ENCODE measurements at places on chromosomes 2 and 18. TPM values are rescaled to one million over a fixed set of nuclear protein-coding genes. Genes with fewer than 3 reads are reported as not detected.

The MAL gene
- total RNA-seq: not detected

The YES1 gene
- total RNA-seq: 54.3 TPM

The GPR39 gene
- total RNA-seq: 1.3 TPM

The COL4A3 gene
- 0.67 TPM for total RNA-seq

The FSHR gene
- not detected for total RNA-seq

The SMAD2 gene
- 130 TPM for total RNA-seq

The RNF125 gene
- total RNA-seq: 15.8 TPM

The MEP1B gene
- 0.42 TPM for total RNA-seq

The ASB18 gene
- total RNA-seq: not detected

The MZT2B gene
- total RNA-seq: 132 TPM

The PLGLB1 gene
- not detected for total RNA-seq

The IGFBP2 gene
- 59.9 TPM for total RNA-seq

The COX7A2L gene
- 78.5 TPM for total RNA-seq

The SCYGR4 gene
- total RNA-seq: not detected

The BARD1 gene
- 6.5 TPM for total RNA-seq

The REG3A gene
- 3.3 TPM for total RNA-seq

The ABCG5 gene
- total RNA-seq: not detected

The WDPCP gene
- total RNA-seq: 16.9 TPM

- peak; percentile 57 for DNase-seq
Observed at GRCh38 chr2:234789556-234790325, 162.1 kb upstream of the SH3BP4 start.

- no peak for DNase-seq
Observed at GRCh38 chr2:55838653-55839052, 84.9 kb downstream of the EFEMP1 start.

DNA sequence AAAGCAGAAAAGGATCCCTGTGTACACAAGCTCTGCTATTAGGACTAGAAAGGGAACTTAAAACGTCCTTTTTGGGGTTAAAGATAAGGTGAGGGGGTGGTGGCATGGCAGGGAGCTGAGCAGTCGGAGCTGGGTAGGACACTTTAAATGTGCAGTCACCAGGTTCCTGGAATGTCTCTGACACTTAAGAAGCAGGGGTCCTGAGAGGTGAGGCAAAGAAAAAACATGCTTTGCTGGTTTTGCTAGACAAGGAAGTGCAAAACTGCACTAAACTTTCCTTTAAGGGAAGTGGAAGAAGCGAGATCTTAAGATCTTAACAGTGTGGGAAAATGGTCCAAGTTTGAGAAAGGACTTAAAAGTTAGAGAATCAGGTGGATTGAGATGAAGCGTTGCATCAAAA is 99.5 kb upstream of the MAP3K20 start:
- DNase-seq: no peak

GRCh38 chr2:68417926-68418325 is 49.2 kb downstream of the FBXO48 start:
- DNase-seq: no peak

DNA sequence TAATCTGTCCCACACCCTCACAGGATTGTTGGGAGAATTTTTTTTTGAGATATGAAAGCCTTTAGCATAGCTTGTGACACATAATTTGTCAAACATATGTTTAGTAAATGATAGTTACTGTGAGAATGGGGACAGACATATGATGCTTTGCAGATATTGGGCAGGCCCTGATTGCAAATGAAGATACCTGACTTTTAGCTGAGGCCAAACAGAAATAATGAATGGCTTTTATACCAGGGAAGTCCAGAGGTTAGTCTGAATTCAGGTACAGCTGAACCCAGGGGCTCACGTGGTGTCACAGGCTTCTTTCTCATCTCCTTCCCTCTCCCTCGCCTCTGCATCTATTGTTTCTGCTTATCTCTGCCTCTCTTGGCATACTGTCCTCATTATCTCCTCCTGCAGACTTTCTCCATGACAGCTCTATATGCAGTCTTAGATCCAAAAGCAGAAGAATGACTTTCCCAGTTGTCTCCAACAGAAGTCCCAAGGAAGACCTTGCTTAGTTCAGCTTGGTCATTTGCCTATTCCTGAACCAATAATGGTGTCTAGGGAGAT is 4.9 kb upstream of the WNT10A start:
- no peak for DNase-seq

DNA sequence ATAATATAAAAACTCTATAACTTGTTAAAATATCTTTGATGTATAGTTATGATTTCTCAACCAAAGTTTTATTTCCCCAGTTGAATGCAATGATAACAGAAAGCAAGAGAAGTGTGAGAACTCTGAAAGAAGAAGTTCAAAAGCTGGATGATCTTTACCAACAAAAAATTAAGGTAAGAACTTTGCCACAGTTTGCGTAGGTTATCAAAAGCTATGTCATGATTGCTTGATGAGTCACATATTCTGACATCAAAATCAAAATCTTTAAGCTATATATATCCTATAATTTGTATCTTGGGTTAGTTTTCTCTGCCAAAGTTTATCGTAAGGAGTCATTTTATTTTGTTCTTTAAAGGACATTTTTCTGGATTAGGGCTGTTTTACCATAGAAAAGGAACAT is 35.0 kb downstream of the NDC80 start:
- no peak for DNase-seq

DNA sequence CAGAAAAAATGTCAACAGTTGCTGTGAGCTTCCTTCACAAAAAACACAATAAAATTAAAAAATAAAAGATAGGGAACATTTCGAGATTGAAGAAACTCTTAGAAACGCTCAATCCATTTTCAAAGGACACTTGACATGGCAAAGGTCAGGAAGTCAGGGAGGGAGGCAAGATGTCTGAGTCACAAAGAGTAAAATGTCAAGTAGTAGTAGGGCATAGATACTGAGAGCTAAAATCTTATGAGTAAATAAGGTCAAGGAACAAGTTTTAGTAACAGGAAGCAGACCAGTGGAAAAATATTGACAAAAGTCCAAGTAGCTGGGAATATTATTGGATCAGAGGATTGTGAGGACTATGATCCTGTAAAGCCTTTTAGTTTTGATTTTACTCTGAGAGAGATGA is 495.6 kb downstream of the TMX3 start:
- DNase-seq: no peak

DNA sequence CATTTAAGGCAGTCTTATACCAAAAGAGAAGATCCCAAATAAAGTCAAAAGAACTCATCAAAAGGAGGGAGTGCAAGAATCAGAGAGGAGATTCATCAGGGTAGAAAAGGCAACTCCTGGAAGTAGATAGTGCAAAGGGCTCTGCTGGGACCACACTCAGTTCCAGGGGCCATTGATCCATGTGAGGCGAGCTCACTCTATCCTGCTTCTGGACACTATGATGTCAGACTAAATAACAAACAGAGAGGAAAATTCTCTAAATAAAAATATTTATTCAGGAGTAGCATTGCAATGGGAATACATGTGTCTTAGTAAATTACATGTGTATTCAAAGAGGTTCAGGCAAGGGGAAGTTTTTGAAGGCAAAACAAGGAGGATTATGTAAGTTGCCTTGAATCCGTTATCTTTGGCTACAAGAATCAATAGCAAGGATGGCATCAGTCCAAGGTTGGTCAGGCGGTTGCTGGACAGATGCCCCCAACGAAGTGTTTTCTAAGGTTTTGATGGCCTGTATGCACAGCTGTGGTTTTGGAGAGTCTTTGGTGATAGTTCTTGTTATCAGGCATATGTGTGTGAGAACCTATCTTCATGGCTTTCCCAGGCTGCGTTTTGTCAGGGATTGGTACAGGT is 13.2 kb upstream of the SERPINB12 start:
- DNase-seq: no peak

DNA sequence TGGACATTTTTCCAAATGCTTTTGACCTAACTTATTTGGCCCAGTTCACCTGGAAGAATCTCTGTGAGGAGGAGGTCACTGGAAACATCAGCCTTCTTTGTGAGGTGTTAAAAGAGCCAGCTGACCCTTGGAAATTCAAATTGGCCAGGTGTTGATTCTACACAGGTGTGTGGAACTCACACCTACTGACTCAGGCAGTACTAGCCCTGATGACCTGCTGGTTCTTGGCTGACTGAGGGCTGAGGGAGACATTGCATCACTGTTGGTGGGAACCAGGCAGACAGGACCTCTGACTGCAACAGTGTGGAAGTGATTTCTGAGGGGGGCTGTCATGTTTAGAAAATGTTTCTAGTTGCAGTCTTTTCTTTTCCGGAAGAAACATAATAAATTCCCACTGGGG is 242.2 kb upstream of the LRRTM1 start:
- DNase-seq: no peak

DNA sequence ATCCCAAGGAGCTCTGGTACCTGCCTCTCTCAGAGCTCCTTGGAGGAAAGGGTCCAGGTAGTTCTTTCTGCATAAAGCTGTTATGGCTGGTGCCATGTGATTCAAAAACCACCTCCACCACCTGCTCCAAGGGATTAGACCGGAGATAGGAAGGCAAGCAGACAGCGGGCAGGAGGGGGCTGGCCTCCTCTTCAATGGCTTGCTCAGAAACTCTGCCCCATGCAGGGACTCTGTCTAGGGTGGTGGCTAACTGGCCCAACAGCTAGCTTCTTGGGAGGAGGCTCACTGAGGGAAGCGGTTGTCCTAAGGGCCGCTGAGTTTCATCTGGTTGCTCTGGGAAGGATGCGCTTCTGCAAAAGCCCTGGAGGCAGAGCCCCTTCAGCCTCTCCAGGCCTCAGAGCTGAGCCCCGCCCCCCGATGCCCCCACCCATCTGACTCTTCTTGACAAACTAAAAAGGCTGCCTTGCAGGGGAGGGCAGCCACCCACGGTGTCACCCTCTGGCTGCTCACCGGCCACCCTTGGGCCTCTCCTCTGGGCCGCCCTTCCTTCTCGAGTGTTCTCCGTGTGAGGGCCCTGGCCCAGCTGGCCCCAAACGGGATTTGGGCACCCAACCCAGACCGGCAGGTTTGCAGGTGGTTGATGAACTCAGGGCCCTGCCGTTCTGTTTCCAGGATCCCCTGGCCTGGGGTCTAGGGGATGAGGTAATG is 90.2 kb downstream of the MCFD2 start:
- peak; percentile 77 for DNase-seq

- DNase-seq: no peak
Observed at GRCh38 chr2:238865744-238866355, 18.0 kb downstream of the TWIST2 start.

DNA sequence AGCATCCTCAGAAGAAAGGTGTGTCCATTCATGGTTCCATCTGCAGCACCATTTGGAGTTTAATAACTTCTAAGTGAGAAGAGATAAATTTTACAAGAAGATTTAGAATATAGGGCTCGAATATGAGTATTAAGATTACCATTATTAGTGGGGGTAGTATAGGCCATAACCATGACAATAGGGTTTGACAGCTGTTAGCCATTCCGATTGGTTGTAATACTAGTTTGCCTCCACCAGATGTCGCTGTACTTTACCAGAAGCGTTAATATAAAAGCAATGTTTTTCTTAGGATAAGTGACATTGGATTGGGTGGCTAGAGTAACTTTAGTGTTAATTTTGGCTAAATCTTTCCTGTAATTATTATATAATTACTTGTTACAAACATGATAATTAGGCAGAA is 107.5 kb upstream of the SRD5A2 start:
- DNase-seq: no peak

- no peak for DNase-seq
Observed at GRCh38 chr2:161146996-161147395, 13.2 kb upstream of the TANK start.

- DNase-seq: no peak
Observed at GRCh38 chr2:112718863-112719370, 1.9 kb upstream of the NT5DC4 start.

DNA sequence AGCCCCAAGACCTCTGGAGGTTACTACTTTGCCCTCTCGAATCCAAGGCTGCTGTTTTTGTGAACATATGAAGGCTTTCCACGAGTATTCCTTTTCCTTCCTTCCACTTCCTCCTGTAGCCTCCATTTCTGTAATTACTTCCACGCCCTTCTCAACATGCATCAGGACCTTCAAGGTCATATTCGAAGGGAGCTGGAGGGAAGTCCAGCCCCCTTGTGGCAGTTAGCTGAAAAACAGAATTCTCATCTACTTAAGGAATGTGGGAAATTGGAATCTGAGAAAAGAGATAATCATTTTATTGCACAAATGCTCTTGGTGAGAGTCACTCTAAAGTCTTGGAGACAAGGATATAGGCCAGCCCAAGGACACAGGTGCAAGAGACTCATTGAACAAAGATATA is 1000.2 kb downstream of the TDRD15 start:
- no peak for DNase-seq

- no peak for DNase-seq
Observed at GRCh38 chr18:7593218-7593819, 26.2 kb downstream of the PTPRM start.

DNA sequence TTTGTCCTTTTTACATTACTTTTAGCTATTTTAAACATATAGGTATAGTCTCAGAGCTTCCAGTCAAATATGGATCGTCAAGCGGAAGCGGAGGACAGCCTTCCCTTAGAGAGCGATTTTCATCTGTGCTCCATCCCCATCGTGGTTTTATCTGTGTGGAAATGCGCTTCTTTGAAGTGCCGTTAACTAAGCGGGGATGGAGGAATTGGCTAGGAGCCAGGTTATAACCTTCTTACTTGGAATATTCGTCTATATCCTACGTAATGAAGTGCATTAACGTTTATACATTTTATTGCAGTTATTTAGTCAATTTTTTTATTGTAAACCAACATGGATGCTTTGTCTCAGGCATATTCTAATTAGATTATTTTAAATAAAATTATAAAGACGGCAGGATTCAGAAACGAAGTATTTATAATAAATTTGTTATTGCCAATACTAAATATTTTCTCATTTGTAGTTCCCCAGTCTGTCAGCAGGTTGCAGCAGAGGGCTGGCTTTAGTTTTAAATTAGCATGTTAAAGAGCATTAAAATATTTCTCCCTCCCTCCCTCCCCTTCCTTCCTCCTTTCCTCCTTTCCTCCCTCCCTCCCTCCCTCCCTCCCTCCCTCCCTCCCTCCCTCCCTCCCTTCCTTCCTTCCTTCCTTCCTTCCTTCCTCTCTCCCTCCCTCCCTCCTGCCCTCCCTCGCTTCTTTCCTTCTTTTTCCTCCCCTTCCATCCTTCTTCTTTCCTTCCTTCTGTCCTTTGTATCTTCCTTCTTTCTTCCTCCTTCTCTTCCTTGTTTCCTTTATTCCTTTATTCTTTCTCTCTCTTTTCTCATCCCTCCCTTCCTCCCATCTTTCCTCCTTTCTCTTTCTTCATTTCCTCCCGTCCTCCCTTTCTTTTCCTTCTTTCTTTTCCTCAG is 80.6 kb upstream of the DOCK10 start:
- DNase-seq: no peak

- no peak for DNase-seq
Observed at GRCh38 chr2:202187570-202187969, 50.8 kb downstream of the SUMO1 start.

- no peak for DNase-seq
Observed at GRCh38 chr2:66462501-66462825, 27.5 kb downstream of the MEIS1 start.

- DNase-seq: no peak
Observed at GRCh38 chr2:203737360-203737759, 30.9 kb downstream of the CD28 start.

- DNase-seq: no peak
Observed at GRCh38 chr2:26752656-26753055, 11.4 kb upstream of the SLC35F6 start.

- DNase-seq: no peak
Observed at GRCh38 chr2:224601923-224602322, 16.8 kb upstream of the CUL3 start.

Measured in mesenteric fat pad (tissue), 1 donor.